NK-92 treated with Interleukin-12 subunit alpha and Interleukin-12 subunit beta, amount 100 ng/mL, for 24 hours (cell line): ENCODE measurements at places on chromosomes 16 and 17.

DNA sequence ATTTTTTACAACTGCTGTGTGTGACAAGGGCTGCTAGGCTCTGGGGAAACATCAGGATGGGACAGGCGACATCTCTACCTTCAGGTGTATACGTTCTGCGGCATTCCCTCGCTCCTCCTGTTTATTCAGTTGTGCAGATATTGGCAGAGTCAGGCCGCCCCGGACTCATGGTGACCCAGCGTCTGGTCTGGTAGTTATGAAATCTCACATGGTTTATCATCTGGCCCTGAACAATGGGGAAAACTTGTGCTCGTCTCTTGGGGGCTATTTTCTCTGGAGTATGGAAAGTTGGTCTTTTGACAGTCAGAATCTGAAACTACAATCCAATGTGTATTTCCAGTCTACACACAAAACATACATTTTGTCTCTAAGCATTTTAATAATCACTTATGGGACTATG, 3.3 kb downstream of the MARCHF10 start:
- DNase-seq = no peak

DNA sequence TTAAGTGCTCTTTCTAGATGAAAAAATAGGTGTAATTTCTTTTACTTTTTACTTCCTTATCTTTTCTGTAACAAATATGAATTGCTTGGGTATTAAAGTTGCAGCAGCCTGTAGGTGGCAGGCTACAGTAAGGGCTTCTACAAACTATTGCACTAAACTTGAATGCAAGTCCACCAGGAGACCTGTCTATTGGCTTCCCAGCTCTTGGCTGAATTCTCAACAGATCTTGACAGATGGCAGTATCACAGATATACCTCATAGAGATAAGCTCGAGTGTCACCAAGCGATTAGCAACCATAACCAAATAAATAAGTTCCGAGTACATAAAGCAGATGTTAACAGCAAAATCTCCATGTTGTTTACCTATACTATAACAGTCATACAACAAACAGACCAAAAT, 5.9 kb downstream of the BBS2 start:
- no peak for DNase-seq

GRCh38 chr17:71438631-71439146, 682.1 kb upstream of the SOX9 start:
- DNase-seq = no peak

GRCh38 chr16:4494746-4495490, 18.7 kb downstream of the HMOX2 start:
- DNase-seq = no peak

DNA sequence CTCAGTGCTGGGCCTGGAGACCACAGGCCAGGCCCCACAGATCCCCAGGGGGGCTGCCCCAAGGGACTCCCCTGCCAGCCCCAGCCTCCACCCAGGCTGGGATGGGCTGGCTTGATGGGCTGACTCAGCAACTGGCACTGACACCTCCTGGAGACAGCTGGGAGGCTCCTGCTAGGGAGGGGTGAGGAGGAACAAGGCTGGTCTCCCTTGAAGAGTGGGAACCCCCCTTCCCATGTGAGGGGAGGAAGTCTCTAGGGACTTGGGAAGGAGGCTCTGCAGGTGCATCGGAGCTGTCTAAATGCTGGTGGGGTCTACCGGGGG, 10.4 kb downstream of the NHERF1 start:
- no peak for DNase-seq

DNA sequence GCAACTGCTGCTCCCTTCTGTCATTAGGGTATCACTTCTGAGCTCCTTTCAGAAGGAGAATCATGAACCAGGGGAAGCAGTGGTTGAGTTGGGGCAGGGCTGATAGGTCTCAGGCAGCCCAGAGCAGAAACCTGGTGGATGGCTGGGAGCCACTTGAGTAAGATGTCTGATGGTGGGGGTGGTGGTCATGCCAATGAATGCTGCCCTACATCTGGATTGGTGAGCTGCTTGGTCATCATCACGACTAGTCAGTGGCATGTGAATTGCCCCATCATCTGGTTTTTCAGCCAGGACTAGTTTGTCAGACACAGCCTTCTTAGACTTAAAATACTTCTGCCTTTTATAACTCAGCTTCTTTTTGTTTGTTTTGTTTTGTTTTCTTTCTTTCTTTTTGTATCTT, 2.6 kb downstream of the GID4 start:
- no peak for DNase-seq

DNA sequence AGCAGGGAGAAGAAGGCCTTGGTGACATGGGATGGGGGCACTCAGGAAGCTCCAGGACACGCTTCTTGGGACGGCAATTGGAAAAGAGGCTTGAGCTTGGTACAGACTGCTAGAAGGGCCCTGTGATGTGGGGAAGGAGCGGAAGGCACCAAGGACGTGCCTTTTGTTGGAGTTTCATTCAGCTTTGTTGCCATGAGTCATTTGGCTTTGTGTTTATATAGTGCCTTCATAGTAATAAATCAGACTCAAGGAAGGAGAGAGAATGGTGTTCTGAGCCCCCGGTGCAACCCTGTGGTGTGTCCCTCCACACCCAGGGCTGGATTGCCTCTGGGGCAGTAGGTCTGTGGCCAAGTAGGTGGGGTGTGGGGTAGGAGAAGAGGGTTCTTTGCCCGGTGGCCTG, 7.4 kb upstream of the TBX4 start:
- DNase-seq = no peak

DNA sequence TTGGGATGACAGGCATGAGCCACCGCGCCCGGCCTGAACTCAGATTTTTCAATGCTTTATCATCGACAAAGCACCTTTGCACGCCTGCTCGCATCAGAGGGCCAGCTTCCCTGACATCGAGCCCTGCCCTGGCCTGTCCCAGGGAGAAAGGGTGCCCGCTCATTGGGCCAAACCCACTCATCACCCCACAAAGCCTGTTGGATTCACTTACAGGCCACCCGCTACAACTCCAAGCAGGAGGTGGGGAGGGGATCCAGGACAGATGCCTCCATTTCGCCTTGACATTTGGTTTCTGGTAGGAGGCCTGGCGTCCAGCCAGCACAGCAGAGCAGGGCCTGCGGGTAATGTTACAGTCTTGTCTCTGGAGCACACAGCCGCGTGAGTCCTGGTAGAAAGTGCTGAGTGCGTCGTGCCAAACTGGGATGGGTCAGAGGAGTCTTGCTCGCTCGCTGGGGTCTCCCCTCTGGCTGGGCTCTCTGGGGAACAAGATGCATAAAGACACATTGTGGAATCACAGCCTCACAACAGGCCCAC, 19.8 kb downstream of the SMTNL2 start:
- DNase-seq = no peak

DNA sequence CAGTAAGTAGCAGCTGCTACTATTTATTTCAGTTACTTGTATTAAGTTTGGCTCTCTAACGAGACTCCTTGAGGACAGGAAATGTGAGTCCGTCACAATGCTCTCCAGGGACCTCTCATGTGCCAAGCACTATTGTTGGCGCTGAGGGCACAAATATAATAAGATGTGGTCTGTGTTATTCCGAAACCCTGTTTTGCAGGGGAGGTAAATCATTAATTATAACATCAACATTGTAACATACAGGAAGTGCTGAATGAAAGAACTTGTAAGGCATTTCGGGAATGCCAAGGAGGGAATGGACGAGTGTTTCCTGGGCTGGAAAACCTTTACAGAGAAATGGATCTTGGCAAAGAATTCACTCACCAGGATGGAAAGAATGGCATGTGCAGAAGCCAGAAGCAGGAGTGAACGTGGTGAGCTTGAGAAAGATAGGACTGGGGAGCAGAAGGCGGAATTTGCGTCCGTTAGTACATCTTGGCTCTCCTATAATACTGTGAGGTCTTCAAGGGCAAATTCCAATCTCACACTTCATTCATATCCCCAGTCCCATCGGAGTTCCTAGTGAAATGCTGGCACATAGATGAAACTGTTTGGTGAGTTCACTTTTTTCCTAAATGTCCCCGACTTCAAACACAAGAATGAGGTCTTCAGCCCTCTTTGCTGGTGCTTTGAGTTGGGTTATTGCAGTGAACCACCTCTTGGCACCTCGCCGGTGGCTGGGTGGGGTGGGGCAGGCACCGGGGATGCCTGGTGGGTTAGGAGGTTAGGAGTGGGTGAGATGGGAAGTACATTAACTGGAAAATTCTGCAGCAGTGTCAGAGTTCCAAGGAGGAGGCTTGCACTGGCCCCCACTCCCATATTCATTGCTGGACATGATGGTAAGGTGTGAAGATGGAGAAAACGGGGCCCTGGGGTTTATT, 11.5 kb downstream of the TAC4 start:
- no peak for DNase-seq

DNA sequence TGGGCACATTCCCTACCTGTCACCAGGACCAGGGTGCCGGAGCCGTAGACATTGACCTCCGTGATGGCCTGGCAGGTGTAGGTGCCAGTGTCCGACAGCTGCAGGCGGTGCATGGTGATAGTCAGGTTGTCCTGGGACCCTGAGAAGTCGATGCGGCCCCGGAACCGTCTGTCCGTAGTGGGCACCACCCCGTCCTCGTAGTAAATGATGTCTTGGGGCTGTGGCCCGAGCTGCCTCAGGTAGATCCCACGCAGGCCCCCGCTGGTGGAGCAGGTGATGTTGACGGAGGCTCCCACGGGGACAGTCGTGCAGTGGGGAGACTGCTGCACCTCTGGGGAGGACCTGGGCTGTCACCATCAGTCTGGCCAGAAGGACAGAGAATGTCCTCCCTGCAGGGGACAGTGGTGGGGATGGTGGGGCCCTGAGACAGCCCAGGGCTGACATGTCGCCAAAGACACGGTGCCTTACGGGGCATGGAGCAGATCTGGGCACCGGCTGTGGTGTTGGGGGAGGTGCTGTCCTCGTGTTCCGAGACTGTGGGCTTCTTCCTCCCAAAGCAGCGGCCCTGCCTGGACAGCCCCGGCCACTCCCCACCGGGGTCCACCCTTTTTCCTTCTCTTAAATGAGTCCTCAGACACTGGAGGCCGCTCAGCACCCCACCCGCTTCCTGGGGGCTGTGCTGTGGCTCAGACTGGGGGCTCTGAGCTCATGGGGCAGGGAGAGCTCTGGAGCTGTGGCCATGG, 586 bp downstream of the CD7 start:
- DNase-seq = no peak

DNA sequence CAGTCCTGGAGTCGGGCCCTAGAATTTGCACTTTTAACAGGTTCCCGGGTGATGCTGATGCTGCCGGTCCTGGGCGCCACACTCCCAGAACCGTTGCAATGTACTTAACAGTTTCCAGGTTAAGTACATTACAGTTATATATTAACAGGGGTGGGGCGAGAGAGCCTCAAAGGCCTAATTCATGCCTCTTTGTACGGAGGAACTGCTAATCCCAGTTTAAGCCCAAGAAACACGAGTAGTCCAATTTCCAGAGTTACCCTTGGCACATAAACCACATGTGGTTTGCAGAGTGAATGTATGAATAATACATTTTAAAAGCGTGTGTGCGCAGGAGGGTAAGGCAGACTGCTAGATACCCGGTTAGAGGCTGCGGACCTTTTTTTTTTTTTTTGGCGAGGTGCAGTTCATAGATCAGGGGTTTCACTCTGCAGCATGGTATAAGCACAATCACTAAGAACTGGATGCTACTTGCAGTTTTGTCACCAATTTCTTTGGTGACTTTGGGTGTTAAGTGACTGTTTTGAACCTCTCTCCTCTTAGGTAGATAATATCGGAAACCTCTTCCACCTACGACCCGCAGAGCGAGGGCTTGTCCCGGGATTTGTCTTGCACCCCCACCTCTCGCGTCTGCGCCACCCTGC, 713 bp downstream of the COX11 start:
- no peak for DNase-seq

GRCh38 chr17:50949989-50950877, 84.1 kb upstream of the TOB1 start:
- peak; percentile 18 for DNase-seq

DNA sequence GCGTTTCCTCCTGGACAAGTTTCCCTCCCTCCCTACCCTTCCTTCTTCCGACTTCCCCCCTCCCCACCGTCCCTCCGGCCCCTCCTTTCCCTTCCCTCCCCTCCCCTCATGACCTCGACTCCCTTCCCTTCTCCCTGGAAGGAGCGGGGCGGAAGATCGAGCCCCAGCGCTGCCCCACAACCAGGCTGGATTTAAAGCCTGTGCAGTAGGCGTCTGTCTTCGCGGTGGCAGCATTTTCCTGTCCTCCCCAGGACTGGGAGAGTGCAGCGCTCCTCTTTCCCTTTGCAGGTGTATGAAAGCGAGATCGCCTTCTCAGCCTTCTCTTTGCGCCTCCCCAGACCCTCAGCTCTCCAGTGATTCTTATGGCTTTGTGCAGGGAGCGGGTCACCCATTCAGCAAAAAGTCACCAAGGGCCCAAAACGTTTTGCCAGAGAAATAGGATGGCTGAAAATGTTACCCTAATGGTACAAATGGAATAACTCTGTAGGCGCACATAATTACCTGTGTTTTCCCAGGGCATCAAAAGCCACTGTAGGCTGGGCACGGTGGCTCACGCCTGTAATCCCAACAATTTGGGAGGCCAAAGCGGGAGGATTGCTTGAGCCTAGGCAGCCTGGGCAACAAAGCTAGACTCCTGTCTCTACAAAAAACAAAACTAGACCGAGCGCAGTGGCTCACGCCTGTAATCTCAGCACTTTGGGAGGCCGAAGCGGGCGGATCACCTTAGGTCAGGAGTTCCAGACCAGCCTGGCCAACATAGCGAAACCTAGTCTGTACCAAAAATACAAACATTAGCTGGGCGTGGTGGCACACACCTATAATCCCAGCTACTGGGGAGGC, 40.8 kb downstream of the SLFN12L start:
- no peak for DNase-seq

DNA sequence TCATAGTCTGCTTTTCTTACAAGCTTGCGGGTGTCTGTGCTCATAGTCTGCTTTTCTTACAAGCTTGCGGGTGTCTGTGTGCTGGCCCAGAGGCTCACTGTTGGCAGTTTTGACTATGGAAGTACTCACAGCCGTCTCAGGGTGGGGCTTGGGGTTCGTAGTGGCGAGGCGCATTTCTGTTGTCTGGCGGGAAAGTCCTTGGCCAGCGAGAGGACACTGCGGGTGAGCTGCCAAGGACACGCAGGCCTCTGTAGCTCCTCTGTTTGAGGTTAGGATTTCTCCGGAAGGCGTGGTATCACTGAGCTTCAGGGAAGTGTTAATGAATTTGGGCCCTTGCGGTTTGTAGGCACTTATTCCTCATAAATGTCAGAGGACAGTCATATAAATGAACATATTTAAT, 13.5 kb downstream of the TBCD start:
- no peak for DNase-seq
